ENCODE measurements at places on chromosomes 1 and 21.

- no peak for DNase-seq
Observed at GRCh38 chr1:207021876-207022596, 10.5 kb downstream of the C1orf116 start.

DNA sequence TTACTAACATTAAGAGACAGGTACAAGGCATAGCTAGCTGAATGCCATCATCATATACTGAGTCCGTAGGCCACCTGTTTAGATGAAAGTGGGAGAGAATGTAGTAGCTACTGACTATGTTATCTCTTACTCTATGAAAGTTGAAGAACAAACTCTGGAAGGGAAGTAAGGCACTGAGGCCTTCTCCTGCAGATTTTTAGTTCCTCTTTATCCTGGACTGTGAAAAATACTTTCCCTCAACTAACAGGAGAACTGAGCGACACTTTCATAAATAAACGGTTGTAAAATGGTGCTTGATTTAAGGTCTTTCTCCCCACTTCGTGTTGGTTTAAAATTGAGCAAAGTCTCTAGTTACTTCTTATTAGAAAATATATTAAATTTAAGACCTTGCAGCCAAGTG, 101.9 kb downstream of the FNBP1L start:
- no peak for DNase-seq

GRCh38 chr1:1763657-1764621, 14.3 kb downstream of the NADK start:
- peak; percentile 58 for DNase-seq

- DNase-seq = no peak
Observed at GRCh38 chr1:30933874-30934252, 25.3 kb upstream of the SDC3 start.

- DNase-seq = no peak
Observed at GRCh38 chr1:212606395-212607205, 2.0 kb upstream of the ATF3 start.

- DNase-seq = no peak
Observed at GRCh38 chr1:7470904-7471638, 300.0 kb upstream of the VAMP3 start.

GRCh38 chr1:207885129-207886032, 25.5 kb downstream of the CD34 start:
- DNase-seq = peak; percentile 85

GRCh38 chr1:226893936-226894335, 23.5 kb downstream of the PSEN2 start:
- no peak for DNase-seq

- DNase-seq = no peak
Observed at GRCh38 chr1:24392982-24393650, 20.5 kb downstream of the STPG1 start.

- DNase-seq = no peak
Observed at GRCh38 chr1:20308569-20308968, 17.9 kb downstream of the VWA5B1 start.

DNA sequence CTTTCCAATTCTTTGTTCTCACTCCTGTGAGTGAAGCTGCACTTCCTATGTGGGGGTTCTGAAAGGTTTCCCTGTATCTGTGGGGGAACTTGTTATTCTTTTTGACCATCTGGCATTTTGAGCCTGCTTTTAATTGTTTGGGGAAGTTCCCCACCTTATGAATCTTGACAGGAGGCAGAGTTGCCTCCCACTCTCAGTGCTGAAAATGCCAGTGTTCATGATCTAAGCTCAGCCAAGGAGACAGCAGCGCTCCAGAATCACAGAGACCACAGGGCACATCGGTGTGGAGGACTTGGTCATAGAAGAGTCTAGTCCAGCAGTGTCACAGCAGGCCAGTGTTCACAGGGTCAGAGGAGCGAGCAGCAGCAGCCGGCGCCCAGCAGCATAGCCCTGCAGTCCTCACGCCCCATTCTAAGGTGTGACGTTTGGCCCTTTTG, 63.8 kb upstream of the PRDX6 start:
- DNase-seq = no peak

DNA sequence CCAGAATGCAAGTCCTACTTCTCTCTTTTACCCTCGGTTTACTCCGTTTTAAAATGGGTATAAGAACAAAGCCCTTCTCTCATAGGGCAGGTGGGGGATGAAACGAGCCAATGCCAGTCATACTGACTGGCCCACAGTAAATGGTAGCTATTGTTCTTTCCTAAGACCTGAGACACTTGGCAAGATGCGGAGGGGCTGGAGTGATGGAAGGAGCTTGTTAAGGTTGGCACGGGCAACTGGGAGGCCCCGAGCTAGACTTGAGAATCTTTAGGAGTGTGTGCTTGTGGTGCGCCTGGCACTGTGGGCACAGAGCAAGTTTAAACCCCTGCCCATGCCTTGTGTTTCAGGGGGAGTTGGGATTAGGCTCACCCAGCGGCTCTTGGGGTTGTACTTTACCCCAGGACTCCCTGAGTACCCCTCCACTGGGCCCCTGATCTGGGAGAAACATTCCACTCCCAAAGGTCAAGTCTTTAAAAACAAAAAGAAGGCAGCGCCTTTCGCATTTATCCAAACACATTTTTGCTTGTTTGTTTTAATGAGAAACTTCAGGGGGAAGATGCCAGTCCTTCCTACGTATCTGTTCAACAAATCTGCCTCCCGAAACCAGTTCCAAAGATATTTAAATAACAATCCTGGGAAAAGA, 240.6 kb upstream of the TMEM51 start:
- DNase-seq = no peak

DNA sequence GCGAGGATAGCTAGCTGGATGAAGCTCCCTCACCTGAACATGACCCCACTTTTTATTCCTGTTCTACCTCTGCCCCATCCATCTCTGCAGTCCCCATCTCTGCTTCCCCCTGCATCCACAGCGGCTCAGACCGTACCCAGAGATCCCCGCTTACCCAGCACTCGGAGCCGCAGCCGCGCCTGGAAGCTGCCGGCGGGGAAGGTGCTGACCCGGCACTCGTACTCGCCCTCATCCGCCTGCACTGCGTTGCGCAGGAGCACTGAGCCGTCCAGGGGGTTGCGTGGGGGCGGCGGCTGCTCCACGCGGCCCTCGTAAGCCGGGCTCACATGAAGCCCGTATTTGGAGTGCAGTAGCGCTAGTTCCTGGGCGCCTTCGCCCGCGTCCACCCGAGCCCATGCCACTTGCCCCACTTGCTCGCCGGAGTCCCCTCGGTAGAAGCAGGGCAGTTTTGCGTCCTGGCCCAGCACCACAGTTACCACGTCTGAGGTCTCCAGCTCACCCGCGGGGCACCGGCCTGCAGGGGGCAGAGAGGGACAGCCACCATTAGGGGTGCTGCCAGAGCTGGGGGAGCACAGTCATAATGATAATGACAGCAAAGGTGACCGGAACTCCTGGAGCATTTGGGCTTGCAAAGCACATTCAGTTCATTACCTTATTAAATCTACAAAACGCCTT, 9.8 kb downstream of the NECTIN4 start:
- no peak for DNase-seq

GRCh38 chr21:42234464-42235241, 15.7 kb downstream of the ABCG1 start:
- peak; percentile 50 for DNase-seq

DNA sequence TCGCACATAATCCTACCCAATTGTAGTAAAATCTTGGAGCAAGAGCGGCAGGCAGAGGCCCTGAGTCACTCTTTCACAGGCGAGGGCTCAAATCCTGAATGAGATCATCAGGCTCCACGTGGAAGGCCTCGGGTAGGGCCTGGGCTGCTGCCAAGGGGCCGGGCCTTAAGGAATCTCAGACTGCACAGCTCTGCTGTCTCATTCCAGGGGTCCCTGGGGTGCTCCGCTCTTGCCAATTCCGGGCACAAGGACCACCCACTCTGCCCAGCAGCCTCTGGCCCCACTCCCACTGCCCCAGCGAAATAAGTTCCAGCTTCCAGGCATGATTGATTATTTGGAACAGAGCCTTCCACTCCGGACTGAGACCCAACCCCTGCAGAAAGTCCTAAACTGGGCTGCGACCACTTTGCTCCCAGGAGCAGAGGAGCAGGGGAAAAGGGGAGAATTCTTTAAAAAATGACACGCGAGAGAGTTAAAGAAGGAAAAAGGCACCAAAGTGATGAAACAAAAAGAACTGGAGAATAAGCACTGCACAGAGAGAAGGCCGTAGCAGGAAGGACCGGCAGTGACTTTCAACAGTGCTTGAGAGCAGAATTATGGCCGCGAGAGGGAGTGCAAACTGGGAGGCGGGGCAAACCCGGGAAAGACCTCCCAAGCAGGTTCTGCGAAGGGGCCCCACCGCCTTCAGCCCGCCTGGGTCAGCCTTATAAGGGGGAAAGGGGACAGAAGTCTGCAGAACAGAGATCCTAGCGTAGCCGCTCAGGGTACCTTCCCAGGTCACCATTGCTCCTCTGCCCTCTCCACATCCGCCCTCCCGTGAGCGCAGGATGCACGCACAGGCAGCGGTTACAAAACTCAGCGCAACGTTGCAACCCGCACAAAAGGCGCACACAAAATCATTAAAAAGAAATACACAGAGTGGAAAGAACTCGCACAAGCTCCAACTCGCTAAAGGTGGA, 2.0 kb downstream of the ADAMTS1 start:
- DNase-seq = peak; percentile 90

DNA sequence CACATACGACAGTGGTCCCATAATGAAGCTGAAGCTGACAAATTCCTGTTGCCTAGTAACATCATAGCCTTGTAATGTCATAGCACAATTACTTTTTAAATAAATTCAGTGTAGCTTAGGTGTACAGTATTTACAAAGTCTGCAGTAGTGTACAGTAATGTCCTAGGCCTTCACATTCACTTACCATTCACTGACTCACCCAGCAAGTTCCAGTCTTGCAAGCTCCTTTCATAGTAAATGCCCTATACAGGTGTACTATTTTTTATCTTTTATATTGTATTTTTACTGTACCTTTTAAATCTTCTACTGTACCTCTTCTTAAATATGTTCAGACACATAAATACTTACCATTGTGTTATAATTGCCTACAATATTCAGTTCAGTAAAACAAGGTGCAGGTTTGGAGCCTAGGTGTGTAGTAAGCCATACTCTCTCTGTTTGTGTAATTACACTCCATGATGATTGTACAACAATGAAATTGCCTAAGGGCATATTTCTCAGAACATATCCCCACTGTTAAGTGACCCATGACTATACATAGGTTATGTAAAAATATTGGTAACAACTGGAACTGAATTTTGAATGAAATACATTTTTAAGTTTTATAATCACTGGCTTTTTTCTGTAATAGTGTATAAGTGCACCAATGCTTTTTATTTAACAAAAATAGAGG, 33.5 kb upstream of the ADAM30 start:
- DNase-seq = no peak

DNA sequence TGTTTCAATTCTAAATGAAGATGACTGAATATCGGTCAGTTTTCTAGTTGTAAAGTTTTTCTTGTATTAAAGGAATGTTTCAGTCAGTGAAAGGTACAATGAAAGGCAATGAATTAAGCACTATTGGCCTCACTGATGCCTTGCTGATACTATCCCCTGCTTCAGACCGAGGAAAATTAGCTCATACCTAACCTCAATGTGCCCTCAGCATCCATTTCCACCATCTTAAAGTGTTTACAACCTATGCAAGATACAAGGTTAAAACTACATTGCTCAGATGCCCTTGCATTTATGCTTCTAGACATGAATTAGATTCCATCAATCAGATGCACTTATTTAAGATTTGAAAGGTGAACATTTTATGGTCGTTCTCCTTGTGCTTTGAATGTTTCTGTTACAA, 184.5 kb downstream of the COP1 start:
- DNase-seq = no peak

DNA sequence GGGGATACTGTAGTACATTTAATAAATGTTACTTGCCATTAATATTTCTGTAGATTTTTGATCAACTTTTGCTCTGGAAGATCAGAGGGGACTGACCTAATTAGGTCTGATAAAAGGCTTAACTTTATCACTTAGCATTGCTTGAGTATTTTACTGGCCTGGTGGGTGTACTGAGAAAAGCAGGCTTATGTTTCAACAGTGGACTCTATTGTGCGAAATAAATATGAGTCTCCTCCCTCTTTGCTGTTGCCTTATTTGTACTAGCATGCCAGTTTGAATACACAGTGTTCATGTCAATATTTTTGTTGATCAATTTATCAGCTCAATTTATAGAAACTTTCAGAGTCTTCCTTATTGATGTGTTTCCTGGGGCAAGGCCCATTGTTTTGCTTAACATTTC, 49.1 kb downstream of the EBNA1BP2 start:
- no peak for DNase-seq

DNA sequence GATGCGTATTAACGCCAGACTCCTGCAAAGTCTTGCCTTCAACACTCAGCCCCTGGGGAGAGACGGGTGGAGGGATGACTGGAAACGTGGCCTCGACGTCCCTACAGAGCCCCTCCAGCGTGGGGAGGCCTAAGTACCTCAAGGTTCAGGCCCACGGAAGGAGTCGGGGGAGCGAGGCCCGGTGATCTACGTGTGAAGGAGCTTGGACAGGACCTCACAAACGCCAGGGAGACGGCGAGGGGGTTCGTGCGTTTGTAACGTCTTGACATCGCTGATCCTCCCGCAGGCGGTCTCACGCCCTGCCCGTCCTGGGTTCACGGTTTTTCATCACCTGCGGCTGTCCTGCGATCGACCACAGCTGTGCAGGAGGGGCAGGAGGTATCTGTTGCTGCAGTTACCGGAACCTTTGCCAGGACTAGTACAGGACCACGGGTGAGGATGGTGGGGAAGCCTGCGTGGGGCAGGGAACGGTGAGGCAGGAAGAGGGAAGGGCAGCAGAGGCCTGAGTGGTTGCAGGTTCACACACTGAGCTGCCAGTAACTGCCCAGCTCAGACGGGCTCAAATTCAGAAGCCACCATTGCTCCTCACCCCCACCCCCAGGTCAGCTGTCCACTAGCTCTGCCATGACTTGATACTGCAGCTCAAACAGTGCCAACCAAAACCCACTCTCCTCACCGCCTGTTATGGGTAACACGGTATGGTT, 889 bp upstream of the CCNL2 start:
- DNase-seq = no peak

GRCh38 chr1:160163615-160164014, 12.2 kb downstream of the ATP1A4 start:
- no peak for DNase-seq

- DNase-seq = peak; percentile 87
Observed at GRCh38 chr1:9874959-9875635, 35.0 kb downstream of the CTNNBIP1 start.

DNA sequence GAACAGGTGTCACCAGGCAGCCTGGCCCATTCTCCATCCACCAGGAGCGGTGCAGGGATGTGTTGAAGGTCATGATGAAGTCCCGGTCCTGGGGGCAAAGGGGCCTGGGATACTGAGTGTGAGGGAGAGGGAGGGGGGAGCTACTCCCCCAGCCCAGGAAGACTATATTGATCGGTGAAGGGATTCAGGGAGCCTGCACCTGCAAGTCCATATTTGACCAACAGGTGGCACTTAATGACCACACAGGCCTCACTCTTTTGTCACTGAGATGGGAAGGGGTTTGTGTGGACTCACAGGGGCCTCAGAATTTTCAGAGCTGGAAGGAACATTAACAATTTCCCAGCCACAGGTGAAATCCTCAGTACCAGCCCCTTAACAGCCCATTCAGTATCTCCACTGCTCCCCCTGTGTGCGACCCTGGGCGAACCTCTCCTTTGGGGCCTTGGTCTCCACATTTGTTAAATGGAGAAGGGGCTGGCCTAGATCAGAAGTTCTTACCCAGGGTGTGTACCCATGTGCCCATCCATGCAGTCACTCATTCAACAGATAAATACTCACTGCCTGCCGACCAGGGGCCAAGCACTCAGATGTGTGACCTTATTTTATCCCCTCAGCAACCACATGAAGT, 55.6 kb downstream of the NKAIN1 start:
- peak; percentile 34 for DNase-seq

Data from midbrain (tissue), 1 donor.